ENCODE measurements at places on chromosomes 11 and 22.

GRCh38 chr22:45284705-45285262, at the start of gene UPK3A:
UPK3A (plus strand) TSS chr22:45284949; CDS start chr22:45285014, 65 bp downstream.
- no peak for DNase-seq

- DNase-seq: peak; percentile 65
Measured at GRCh38 chr11:11966826-11967668, 41.4 kb downstream of the DKK3 start.

DNA sequence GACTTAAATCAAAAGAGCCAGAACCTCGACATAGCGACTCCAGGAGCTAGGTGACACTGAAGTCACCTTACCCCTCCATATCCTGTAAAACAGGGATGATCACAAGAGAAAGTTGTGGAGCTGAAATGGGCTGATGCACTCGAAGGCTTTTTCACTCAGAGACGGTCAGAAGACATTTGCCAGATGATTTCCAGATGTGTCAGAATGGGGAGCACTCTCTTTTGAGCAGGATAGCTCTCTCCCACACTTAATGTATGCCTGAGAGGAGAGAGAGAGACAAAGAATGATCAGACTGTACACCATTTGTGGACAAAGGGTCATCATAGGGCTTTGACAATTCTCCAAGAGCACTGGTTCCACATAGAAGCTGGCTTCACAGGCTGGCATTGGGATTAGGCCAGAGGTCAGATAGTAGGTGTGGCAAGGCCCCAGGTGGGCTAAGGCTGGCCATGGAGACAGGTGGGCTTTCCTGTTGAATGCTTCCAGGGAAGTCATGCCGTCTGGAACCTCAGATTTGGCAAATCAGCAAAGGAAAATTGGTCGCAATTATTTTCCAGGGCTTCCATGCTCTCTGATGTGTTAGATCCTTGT, 42.3 kb upstream of the ETS1 start:
- DNase-seq: no peak

- no peak for DNase-seq
Measured at GRCh38 chr11:68338051-68338780, 25.8 kb downstream of the LRP5 start.

GRCh38 chr11:63769042-63769713, 603 bp upstream of the ZFTA start:
- no peak for DNase-seq

GRCh38 chr11:119991669-119992068, 146.2 kb downstream of the TRIM29 start:
- peak; percentile 83 for DNase-seq

- DNase-seq: peak; percentile 22
Measured at GRCh38 chr11:16925561-16926065, 88.6 kb downstream of the PLEKHA7 start.

GRCh38 chr11:27209562-27210005, 153.4 kb downstream of the CCDC34 start:
- DNase-seq: no peak

DNA sequence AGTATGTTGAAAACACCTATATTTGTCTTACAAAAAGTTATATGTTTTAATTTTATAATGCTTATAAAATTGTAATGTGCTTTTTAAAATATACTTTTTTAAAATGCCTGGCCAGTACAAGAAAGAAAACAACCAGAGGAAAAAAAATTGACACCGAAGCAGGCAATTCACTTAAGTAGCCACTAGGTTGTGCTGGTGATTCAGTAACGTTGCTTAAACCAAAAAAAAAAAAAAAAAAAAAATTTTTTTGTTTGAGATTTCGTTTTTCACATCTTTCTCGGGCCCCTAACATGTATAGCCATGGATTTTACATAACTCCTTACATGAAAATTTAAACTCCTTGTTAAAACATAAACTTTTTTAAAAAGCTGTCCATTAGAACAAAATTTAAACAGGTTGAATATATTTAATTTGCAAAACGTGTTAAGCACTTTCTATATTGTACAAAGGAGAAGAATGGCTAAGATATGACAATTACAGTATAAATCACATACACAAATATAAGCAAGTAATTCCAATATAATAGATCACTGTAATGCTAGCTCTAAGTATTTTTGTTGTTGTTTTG, 9.2 kb downstream of the OR8B4 start:
- DNase-seq: no peak

- DNase-seq: no peak
Measured at GRCh38 chr11:79253280-79253679, 187.6 kb downstream of the TENM4 start.

GRCh38 chr22:39414377-39414776, 14.8 kb downstream of the TAB1 start:
- DNase-seq: no peak

DNA sequence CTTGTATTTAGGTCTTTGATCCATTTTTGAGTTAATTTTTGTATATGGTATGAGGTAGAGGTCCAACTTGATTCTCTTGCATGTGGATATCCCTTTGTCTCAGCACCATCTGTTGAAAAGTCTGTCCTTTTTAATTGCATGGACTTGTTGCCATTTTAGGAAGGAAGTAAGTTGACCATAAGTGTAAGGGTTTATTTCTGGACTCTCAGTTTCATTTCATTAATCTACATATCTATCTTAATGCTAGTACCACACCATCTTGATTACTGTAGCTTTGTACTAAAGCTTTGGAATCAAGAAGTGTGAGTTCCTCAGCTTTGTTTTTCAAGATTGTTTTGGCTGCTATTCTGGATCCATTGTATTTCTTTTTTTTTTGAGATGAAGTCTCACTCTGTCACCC, 31.4 kb downstream of the CBL start:
- DNase-seq: no peak

DNA sequence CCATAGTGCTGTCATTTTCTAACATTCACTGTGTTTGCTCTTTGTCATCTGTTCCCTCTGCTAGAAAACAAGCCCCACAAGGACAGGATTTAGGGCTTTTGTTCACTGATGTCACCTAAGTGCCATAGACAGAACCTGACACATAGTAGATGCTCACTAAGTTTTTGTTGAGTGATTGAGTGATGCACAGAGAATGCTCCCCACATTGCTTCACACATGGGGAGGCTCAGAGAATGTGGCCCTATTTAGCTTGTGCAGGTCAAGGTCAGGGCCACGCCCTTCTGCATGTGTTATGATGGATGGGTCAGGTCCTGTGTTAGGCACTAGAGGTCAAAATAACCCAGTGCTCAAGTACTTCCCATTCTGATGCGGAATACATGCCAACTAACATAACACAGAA, 33.1 kb upstream of the TSKU start:
- no peak for DNase-seq

- no peak for DNase-seq
Measured at GRCh38 chr11:77515063-77515462, 41.2 kb upstream of the PAK1 start.

DNA sequence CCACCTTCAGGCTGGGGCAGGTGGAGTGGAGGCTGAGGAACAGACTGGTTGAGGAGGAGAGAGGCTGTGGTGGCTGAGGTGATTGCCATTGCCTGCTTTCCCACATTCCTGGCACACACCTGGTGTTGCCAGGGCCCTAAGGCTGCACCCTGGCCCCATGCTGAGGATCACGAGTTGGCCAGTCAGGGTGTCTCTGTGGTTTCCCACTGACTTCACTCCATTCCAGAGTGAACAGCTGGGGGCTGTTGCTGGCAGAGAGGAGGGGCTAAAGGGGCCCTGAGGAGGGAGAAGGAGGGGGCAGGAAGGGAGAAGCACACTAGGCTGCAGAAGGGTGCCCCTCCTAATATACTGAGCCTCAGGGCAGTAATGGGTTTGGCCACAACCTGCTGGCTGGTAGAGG, 1.8 kb downstream of the TMEM86A start:
- no peak for DNase-seq

DNA sequence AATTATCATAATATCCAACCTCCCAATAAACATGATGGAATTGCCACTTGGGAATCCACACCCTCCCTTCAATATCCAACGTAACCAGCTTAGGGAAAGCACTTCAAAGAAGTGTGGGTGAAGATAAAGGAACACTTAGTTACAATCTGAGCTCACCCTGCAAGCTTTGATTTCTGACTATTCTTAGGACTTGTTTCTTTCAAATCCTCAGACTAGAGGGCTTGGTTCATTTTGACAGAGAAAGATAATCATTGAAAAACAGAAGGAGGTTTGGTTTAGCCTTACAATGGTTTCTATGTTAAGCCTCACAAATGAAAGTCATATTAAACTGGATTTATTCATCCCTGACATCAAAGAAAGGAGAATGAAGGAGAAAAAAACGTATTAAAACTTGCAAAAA, 57.9 kb upstream of the SYT13 start:
- DNase-seq: no peak

- no peak for DNase-seq
Measured at GRCh38 chr11:59943997-59944714, 5.9 kb downstream of the OOSP1 start.

- no peak for DNase-seq
Measured at GRCh38 chr22:46465793-46466192, 71.6 kb downstream of the CELSR1 start.

- DNase-seq: no peak
Measured at GRCh38 chr11:69999721-70000120, 78.4 kb upstream of the ANO1 start.

DNA sequence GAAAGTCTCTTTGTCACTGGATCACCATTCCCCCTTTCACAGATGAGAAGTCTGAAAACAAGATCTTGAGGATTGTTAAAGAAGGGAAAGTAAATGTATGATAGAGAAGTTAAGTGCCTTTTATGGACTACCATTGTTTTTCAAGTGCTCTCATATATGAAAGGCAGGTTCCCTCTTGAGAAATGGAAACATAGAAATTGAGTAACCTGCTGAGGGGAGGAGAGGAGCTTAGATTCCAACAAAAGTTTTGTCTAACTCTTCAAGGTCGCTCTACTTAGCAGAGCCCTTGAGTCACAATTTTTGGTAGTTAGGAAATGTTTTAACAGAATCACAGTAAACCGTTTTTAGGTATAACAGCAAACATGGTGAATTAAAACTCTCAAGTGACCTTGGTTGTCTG, 80.1 kb downstream of the SVIP start:
- no peak for DNase-seq

- no peak for DNase-seq
Measured at GRCh38 chr22:50529897-50530579, at the start of gene TYMP. TYMP (minus strand) TSS chr22:50530012; CDS start chr22:50529709, 303 bp downstream.

DNA sequence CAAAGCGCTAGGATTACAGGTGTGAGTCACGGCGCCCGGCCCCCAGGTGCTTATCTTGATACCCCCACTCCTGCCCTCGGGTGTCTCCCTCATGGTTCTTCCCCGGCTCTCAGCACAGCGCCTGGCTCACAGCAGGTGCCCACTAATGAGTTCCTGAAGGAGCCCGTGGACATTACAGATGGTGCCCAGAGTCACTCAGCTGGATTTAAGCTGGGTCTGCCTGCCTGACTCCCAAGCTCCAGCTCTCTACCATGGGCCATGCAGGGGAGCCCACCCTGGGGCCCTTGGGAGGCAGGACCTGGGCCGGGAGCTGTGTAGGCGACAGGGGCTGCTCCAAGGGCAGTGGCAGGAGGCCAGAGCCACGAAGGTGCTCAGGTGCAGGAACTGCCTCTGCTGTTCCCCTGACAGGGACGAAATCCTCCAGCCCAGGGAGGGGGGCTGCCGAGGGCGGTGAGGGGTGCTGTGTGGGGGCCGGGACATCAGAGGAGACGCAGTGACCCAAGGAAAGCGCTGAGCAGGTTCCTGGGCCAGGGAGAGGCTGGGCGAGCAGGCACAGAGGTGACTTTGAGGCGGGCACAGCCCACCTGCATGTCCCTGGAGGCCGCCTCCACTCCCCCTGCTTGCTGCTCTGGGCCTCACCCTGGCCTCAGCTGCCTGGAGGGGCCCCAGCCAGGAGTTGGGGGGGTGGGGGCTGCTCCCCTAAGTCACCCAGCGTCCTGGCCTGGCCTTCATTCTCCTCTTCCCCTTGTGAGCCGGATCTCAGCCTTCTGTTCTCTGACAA, 14.6 kb upstream of the FLRT1 start:
- no peak for DNase-seq

GRCh38 chr11:134118006-134118405, 49.1 kb downstream of the JAM3 start:
- no peak for DNase-seq

DNA sequence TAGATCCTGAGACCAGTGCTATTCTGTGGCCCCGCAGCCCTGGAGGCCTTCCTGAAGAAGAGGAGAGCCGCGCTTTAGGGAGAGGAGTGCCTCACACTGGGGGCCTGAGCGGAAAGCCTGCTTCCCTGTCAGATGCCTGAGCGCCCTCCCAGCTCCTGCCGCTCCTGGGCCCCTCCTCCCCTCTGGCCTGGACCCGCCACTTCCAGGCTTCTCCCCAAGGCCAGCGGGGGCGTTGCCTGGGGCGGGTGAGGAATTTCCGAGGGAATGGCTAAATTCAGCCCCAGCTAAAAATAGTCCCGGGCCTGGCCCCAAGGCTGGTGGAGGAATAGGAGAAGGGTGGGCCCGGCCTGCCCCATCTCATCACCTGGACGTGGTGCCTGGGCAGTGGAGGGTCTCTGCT, 15.4 kb downstream of the ARHGEF17 start:
- DNase-seq: no peak

- no peak for DNase-seq
Measured at GRCh38 chr22:33620085-33620484, 300.2 kb downstream of the LARGE1 start.

GRCh38 chr22:42430528-42431125, 1.6 kb downstream of the NFAM1 start:
- DNase-seq: no peak

DNA sequence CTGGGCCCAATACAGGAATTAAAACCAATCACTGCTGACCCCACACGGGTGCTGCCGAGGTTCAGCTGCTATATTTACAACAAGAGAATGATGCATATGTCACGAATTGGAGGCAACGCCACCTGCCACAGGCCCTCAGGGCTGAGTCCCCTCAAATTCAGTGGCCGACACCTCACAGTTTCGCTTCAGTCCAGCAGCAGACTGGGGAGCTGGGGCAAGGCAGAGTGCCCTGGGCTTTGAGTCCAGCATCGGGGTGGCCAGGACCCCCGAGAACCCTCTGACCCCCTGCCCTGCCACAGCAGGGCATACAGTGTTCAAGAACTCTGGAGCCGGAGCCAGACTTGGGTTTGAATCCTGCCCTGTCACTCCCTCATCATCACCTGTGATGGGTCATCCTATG, 247.2 kb downstream of the CTTN start:
- DNase-seq: no peak

DNA sequence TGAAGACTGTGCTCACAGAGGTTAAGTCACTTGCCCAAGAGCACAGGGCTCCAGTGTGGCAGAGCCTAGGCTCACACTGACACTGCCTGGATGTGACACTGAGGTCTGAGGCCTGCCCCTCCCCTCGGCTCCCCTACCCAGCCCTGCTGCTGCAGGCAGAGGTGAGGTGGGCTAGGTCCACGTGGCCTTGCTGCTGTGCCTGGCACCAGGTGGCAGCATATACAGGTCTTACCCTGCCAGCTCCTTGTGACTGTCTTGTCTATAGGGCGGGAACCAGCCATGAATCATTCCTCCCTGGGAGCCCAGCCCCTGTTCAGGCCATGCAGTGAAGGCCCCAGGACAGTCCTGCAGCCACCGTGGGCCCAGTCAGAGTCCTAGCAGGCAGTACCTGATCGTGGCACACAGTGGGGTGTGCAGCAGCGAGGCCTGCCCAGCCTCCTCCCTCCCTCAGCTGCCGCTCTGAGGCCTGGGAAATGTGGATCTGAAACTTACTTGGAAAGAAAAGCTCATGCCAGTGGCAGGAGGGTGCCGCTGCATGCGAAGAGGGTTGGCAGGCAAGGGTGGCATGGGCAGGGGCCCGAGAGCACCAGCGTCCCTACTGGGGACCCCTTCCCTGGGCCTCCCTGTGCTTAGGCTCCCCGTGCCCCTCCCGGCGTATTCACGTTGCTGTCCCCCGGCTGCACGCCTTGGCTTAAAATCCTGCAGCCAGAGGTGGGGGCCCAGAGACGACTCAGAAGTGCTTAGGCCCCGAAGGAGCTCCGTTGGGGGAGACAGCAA, 1.2 kb upstream of the CERK start:
- peak; percentile 25 for DNase-seq

GRCh38 chr11:9396752-9397151, 12.3 kb downstream of the IPO7 start:
- DNase-seq: no peak

Measured in D721Med (cell line).